ENCODE measurements at places on chromosomes 3 and 15.
A peak's percentile ranks its signal among the peaks of the same experiment; 100 is the strongest.

- no peak for DNase-seq
These were observed 3.1 kb downstream of the MYO1E start for GRCh38 chr15:59369597-59369996.

DNA sequence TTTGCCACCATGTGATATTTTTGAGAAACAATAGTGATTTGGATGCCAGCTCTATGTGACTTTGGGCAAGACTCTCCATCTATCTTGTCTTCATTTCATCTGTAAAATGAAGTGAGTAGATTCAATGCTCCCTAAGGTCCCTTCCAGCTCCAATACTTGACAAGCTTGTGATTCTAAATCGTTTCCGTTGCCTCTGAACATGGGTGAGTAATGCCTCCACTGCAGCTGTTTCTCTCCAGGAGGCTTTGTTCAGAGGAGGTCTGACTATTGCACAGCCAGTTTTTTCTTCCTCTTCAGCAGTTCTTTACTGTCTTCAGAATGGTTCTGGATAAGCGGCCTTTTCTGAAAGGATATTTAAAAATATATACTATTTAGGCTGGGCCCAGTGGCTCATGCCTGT is 14.8 kb upstream of the TMOD3 start:
- no peak for DNase-seq

GRCh38 chr3:149013726-149014125 is 22.4 kb downstream of the GYG1 start:
- no peak for DNase-seq

GRCh38 chr3:49484471-49484870 is 14.4 kb downstream of the DAG1 start:
- no peak for DNase-seq

- DNase-seq, result no peak
These were observed 132.6 kb downstream of the NR2F2 start for GRCh38 chr15:96462768-96463750.

GRCh38 chr15:51837792-51838251 is 8.4 kb downstream of the TMOD3 start:
- no peak for DNase-seq

- no peak for DNase-seq
These were observed 56.6 kb upstream of the CSTA start for GRCh38 chr3:122268257-122269024.

DNA sequence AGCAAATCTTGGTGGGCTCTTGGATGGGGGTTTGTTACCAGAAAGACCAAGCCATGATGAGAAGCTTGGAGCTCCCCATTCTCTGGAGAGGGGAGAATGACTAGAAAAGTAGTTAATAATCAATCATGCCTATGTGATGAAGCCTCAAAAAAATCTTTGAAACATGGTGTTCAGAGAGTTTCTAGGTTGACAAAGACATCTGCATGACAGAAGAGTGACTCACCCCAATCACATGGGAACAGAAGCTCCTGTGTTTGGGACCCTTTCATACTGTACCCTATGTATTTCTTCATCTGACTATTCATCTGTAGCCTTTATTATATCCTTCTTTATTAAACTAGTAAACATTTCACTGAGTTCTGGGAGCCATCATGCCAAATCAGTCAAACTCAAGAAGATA is 87.4 kb downstream of the BCHE start:
- no peak for DNase-seq

DNA sequence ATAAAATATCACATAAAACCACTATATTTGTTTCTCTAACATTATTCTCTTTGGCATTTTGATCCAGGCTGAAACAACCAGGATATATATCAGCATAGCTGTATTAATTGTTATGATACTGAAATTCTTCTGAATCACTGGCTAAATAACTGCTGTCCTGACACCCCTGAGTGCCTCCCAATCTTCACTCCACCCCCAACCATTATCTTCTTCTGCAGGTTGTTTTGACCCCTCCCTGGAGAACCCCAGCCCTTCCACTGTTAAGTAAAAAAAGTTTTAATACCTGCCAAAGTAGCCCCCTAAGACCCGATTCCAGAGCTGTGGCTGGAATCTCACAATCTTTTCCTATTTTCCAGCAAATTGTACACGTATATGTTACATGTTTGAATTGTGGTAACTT is 124.1 kb downstream of the DNAH12 start:
- no peak for DNase-seq

GRCh38 chr3:129233538-129233937 is 15.9 kb upstream of the COPG1 start:
- DNase-seq, result peak; percentile 55

- no peak for DNase-seq
These were observed 44.6 kb downstream of the HDGFL3 start for GRCh38 chr15:83163032-83163431.

GRCh38 chr3:158678687-158679086 is 6.2 kb upstream of the LXN start:
- DNase-seq, result no peak

- DNase-seq, result no peak
These were observed 30.7 kb upstream of the CBLB start for GRCh38 chr3:105899516-105899915.

- DNase-seq, result no peak
These were observed 432 bp upstream of the RAD54L2 start for GRCh38 chr3:51538115-51538458.

DNA sequence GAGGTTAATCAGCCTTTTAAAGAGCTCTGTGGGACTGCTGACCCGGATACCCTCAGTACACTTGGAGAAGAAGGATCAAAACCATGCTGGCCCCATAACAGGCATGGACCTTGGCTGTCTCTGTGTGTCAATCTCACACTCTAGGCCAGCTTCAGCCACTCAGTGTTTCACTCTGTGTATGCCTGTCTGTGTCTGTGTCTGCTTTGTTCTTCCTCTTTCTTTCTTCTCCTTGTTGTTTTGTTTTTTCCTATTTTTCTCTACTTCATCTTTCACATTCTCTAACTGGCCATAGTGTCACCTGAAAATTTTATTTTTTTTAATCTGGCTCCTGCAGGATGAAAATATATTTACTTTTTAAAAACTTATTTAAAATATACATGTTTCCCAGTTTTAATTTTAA is 51.1 kb downstream of the SERP1 start:
- no peak for DNase-seq

- no peak for DNase-seq
These were observed 217.4 kb upstream of the CD96 start for GRCh38 chr3:111324645-111325044.

GRCh38 chr3:58514405-58514804 is 22.5 kb downstream of the KCTD6 start:
- DNase-seq, result no peak

DNA sequence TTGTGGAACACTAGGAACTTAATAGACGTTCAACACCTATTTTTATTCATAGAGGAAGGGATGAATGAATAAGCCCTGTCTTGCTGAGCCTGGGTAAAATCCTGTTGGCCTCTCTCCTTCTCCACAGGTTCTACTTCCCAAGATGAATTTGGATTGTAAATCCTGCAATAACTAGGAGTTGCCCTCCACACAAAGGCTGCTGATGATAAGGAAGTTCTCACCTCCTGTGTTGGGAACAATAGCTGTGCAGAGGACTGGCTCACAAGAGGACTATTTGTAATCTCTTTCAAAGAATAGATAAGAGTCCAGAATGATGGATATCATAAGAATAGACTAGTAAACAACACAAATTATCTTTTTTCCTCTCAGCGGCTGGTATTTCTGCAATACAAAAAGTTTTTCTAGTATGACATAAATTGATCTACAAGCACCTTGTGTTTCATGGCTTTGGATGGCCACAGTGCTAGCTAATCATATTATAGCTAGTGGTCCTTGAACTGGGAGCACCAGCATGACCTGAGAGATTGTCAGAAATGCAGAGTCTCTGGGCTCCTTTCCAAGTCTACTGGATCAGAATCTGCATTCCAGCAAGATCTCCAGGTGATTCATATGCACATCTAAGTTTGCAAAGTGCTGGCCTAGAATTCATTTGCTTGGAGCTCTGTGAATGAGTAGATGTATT is 28.1 kb upstream of the COL6A6 start:
- no peak for DNase-seq

DNA sequence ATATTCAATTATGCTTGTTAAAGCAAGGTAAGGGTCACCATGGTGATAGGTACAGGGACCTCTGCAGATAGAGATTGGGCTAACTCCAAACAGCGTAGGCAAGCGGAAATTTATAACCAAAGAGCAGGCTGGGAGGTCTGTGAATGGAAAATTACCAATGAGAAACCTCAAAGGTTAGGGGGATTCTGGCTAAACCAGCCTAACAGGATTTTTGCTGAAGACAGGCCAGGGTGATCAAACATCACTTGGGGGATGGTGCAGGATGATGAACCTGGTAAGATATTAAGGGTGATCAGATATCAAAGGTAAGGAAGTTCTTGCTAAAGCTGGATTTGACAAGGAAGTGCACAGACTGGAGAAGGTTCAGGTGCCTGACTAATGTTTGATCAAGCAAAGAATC is 35.3 kb upstream of the SNRPN start:
- DNase-seq, result no peak

DNA sequence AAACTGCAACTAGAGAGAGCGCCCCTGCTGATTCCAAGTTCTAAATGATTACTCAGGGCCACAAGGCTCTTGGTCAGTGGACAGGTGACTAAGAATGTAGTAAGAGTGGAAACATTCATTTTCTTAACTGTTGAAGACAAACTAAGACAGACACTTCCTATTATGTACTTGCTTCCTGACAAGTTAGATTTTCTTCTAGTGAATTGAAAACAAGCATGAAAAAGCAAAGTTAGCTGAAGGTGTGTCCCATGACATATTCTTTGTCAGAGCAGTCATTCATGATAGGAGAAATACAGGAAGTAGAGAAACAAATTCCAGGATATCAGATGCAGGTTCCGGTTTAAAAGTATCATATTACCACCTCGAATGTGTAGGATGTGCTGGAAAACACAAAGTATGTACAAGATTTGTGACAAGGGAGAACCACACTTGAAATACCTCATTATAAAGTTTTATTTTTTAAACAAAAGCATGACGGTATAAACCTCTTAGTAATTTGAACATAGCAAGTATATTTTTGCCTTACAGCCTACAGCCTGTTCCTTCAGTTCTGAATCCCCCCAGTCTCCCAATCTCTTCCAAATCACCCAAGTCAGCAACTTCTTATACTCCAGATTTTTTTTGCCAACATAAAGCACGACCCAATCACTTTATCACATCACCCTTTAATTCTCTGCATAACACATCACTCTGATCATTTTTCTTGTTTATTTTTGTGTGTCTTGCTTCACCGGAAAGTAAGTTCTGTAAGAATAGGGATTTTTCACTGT is 6.2 kb downstream of the TSPAN3 start:
- no peak for DNase-seq

GRCh38 chr15:31892513-31892912 is 137.8 kb upstream of the CHRNA7 start:
- no peak for DNase-seq

- DNase-seq, result no peak
These were observed 39.5 kb downstream of the USP8 start for GRCh38 chr15:50463423-50464358.

DNA sequence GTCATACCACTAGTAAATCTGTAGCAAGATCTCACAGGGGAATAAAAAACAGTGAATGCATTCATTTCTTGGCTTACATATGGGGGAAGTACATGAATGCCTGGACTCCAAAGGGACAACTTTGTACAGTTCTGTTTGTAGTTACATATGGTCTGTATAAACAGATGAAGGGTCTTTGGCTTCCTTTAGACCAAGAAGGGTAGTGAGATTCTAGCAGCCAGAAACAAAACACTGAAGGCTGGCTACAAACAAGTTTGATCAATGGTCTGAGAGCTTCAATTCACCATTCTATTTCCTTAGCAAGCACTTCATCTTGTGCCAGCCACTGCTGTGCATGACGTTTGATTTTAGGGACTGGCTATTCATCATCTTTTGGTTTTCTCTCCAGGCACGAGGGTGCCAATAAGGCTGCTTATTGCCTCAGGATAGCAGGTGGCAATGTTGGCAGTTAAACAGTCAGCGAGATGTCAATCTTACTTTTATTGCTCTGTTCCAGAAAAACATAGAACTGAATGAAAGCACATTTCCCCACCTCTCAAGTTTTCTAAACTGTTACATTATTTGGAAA is 313.7 kb upstream of the COL8A1 start:
- no peak for DNase-seq

DNA sequence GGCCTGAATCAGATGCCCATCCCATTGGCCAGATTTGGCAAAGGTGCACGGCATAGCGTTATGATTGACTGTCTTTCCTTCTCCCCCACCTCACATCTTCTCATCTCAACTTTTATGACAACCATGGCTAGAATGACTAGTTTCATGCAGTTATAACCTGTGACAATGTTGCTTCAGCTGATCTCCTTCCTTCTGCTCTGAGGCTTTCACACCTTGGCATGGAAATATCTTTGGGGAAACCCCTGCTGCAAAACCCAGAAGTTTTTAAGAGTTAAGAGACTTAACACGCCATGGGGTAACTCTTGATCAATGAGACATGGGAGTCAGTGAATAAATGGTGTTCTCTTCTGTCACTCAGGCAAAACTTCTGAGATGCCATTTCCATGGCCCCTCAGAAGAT is 290.7 kb upstream of the MDFIC2 start:
- no peak for DNase-seq

DNA sequence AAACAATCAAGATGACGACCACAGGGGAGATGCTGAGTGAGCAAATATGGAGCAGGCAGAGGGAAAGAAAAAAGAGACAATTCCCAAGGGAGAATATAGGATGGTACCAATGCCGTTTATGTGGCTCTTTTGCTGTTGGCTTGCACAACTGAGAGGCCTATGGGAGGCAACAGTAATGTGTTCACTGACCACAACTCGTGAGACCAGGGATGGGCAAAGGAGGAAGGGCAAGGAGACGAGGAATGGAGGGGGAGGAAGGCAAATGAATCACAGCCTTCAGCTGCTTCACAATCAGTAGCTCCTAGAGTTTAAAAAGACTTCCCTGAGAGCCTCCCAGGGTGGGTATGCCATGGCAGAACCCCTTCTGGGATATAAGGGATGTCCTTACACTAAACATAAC is 131.5 kb downstream of the SLC9A9 start:
- no peak for DNase-seq
